ENCODE measurements at places on chromosomes 4 and X.

DNA sequence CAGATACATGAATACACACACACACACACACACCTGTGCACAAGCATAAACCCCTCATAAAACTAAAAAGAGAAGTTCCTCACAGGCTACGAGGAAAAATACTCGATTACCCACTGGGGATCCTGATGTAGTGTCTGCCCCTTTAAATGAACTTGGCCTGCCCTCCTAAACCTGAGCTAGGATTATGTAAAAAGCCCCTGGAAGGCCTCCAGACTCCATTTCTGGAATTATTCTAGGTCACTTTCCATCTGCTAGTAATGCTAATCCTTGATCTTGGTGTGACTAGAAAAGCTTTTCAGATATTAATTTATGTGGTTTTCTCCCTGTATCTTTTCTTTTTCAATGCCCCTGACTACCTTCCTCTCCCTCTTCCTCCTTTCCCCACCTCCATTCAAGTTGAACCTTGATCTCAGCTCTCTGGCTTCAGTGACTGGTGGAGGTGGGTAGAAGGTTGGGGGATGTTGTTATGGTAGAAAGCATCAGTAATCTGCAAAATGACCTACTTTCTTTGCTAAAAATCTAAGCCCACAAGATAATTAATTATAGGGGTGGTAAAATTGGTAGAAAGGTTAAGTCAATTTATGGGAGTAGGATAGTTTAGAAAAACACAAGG is 25.5 kb upstream of the ZNF330 start:
- DNase-seq: no peak

DNA sequence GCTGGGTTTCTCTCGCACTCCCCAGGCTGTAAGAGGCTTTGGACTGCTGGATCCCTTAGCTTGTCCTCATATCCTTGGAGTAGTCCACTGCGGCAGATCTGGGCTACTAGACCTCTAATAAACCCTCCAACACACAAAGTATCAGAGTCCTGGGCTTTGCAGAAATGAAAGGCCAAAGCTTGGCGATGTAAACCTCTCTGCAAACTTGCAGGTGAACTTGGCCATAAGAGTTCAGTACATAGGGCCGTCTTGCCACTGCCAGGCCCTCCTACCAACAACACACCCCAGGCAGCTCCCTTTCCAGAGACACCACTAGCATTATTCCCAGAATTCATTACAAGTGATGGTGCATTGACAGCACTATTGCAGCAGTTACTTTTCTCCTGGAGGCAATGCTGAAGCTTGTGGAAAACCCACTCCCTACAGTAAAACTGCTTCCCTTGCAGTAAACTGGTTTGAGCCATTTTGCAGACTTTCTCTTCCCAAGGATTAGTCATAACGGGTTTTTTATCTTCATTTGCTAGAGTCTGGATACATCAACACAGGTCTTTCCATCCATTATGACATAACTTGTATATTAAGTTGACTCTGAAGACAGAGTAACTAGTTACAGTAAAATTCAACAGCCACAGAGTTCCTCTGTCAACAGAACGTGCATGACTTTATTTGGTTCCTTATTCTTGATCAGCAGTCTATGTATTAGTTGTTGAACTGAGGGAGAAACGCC is 2.4 kb downstream of the ANKRD50 start:
- peak; percentile 51 for DNase-seq

DNA sequence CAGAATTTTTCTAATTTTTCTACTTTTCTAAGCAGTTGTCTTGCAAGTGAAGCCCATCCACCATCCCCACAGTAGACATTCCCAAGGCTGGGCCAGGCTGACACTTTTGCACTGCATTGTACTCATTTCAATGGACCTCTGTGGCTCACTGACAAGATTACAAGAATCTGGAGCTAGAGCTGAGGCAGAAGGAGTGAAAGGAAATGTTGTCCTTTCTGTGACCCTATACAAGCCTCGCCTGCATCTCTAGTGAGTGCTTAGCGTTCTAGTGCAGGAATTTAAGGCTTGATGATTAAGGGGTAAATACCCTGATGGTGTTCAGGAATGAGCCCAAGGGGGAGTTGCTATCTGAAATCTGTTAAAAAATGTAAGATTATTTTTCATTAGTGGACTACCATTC is 6.3 kb downstream of the MAGED1 start:
- DNase-seq: peak; percentile 20

GRCh38 chr4:147102596-147102995 is 156.9 kb upstream of the TTC29 start:
- DNase-seq: peak; percentile 18

DNA sequence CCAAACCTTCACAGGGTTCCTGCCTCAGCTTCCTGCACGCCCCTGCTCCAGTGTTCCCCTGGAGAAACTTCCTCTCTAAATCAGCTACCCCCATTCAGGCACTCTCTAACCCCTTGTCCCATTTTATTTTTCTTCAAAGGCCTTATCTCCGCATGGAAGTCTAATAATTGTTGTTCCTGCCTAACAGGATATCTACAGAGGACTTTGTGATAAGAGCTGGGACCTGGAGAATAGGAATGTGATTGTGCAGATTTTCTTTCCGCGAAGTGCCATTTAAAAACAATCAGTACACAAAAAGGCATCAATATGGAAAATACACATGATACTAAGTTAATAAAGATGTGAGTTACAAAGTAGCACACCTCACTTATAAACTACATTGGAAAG is 32.6 kb downstream of the LDB2 start:
- no peak for DNase-seq

DNA sequence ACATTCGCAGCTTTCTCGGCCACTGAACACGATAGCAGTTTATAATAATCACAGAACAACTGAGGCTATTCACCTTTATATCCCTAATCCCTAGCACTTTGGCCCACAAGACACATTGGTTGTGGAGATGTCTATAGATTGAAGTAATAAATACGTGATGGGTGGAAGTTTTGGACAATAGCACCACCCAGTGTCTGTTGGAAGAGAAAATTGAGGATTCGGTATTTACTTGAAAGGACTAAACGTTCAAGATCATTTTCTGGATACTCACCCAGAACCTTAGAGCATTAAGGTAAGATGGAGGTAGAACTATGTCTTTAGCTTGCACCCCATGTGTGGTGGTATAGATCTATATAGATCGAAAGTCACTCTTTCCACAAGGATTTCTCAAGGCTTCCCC is 787 bp upstream of the TMSB15A start:
- peak; percentile 5 for DNase-seq

DNA sequence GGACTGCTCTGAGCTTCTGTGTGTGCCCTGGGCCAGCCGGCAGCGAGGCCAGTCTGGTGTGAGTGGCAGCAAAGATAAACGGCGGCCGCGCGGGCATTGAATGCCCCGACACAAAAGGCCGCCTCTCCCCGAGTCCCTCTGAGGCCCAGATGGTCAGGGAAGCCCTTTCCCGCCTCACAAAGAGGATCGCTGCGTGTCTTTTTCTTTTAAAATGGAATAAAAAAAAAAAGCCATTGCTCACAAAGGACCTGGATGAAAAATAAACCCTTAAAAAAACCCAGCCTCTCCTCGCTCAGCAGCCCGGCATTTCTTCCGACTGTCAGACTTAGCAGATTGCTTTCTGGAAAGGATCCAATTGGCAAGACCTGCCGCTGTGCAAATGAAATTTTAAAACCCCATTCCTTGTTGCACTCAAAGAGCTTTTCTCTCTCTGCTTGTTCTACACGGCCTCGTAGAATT is 578.7 kb downstream of the BCOR start:
- DNase-seq: peak; percentile 19

DNA sequence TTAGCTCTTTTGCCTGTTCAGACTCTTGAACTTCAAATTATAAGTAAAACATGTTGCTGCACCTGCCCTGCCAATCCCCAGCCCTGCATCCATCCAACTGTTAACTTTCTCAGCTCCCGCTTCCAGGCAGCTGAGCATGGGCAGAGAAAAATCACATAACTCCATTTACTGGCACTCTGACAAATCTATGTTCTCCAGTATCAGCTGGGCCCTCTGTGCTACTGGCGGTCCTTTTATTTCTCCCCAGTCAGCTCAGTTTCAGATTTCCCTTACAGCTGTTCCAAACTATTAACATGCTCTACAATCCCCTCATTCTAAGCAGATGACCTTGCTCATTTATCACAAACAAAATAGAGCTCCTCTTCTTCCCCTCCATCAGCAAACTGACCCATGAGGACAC is 240.4 kb upstream of the TET2 start:
- no peak for DNase-seq

GRCh38 chr4:115515366-115515765 is 401.9 kb upstream of the NDST4 start:
- DNase-seq: no peak

DNA sequence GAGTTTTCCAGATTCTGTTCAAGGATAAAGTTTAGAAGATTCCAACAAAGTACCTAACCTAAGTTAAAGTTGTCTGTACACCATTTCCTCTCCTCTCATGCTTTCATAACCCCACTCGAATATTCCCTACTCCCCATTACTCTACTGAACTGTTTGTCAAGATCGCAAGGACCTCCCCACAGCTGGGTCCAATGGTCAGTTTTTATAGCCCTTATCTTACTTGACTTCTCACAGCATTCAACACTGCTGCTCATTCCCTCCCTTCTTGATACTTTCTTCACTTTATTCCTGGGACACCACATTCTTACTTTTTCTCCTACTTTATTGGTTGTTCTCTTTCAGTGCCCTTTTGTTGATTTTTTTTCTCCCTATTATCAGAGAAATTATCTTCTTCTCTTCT is 30.9 kb downstream of the QDPR start:
- DNase-seq: no peak

DNA sequence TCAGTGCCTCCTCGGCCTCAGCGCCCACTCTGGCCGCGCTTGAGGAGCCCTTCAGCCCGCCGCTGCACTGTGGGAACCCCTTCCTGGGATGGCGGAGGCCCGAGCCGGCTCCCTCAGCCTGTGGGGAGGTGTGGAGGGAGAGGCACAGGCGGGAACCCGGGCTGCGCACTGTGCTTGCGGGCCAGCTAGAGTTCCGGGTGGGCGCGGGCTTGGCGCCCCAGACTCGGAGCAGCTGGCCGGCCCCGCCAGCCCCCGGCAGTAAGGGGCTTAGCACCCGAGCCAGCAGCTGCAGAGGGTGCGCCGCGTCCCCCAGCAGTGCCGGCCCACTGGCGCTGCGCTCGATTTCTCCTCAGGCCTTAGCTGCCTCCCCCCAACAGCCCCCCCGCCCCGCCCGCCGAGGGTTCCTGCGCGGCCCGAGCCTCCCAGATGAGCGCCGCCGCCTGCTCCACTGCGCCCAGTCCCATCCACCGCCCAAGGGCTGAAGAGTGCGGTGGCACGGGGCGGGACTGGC is 1137.0 kb downstream of the PCDH18 start:
- DNase-seq: no peak

DNA sequence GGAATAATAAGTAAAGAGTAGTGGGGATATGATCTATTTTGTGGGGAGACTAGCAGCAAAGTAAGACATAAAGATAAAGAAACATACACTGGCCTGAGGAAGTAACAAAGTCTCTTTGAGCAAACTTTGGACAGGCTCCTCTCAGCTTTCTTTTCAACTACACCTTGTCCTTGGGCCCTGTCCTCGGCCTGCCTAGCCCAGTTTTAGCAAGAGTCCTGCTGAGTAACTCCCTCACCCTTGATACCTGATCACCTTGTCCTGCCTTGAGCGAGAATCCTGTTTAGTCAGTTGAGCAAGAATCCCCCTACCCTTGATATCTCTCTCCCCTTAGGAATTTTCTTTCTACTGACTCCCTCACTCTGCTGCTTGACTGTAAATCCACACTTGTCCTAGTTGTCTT is 11.5 kb downstream of the HNRNPH2 start:
- no peak for DNase-seq

DNA sequence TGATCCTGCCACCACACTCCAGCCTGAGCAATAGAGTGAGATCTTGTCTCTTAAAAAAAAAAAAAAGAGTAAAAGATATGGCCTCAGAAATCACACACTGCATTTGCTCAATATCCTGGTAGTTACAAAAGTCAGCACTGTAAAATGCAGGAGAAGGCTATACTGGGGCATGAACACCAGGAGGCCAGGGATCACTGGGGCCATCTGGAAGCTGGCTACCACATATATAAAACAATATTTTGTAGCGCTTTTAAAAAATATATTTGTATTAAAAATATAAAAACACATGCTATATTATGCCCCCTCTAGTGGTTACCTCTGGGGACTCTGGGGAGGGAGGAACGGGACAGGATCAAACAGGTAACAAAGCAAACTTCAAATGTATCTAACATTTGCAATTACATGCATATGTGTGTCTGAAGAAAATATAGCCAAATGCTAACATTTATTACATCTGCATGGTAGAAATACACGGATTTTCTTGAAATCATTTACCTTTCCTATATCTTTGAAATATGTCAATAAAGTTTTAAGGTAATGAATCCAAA is 4.0 kb downstream of the C4orf46 start:
- DNase-seq: peak; percentile 63

DNA sequence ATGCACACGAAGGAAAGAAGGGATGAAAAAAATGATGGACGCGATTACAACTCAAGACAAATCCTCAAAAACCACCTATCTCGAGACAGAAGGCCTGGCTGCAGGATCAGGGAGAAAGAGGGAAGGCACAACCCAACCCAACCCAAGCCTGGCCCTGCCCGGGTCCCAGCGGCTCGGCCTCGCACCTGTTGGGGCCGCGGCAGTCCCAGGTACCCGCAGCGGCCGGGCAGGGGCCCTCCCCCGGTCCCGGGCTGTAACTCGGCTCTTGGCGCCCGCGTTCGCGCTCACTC is 464 bp downstream of the RASGEF1B start:
- DNase-seq: no peak

- peak; percentile 36 for DNase-seq
Measured at GRCh38 chr4:26812049-26812714, 48.5 kb upstream of the STIM2 start.

GRCh38 chrX:43316146-43316545 is 340.0 kb upstream of the MAOA start:
- DNase-seq: no peak

- no peak for DNase-seq
Measured at GRCh38 chrX:93332329-93332728, 341.0 kb downstream of the NAP1L3 start.

DNA sequence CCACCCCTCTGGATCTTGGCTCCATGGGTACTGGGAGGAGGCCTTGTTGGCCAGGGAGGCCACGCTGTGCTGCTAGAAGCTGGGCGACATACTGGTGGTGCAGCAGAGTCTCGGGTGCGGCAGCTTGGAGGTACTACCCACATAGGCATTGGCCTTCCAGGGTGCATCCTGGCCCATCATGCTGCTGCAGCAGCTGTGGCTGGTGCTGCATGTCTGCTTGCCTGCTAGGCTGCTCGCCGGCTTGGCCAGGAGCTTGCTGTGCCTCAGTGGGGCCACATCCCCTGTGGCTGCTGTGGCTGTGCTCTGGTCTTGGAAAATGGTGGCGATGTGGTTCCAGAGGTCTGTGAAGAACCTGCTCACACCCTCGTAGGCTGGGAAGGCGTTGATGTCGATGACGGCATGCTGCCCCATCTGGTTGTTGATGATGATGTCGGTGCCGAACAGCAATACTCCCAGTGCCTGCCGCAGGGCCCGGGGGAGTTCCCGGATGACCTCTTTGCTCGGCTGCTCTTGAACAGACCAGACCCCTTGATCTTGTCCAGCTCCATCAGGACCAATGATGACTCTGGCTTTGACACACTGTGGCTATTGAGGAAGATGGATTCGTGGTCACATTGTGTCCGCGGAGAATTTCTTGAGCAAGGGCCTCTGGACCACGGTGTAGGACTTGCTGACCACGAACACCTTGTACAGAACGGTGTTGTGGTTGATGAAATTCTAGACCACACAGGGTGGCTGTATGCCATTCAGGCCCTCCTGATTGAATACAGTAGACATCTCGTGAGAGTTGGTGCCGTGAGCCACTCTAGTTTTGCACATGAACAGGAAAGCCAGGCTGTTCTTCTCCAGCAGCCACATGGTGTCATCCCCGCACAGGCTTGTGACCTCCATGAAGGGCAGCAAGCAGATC is 11.8 kb downstream of the RBM10 start:
- no peak for DNase-seq

- DNase-seq: no peak
Measured at GRCh38 chr4:22634541-22635181, 58.1 kb upstream of the GBA3 start.

Measured in cardiac fibroblast (primary cell).